Spinal cord (tissue), 10 donors: ENCODE measurements at places on chromosomes 5 and 9.

DNA sequence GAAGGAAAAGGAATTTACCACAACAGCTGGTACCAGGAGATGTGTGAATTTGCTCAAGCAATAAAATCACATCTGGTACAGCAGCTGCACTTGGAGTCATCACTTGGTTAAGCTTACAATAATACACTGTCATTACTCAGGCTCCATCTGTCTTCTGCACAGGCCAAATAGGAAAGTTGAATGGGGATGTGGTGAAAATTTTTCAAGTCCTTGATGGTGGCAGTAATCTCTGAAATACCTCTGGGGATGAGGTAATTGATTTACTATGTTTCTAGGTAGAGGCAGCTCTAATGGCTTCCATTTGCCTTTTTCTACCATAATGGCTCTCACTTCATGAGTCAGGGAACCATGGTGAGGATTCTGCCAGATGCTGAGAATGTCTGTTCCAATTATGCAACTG, 206.8 kb upstream of the ATP10B start:
- no peak overlapping the region for H3K27ac ChIP-seq
- H3K4me3 ChIP-seq, result no peak overlapping the region
- no peaks in the 10 kb centered on the region for H3K4me1 ChIP-seq
- H3K27me3 ChIP-seq, result no peaks in the 10 kb centered on the region
- DNase-seq, result no peak

DNA sequence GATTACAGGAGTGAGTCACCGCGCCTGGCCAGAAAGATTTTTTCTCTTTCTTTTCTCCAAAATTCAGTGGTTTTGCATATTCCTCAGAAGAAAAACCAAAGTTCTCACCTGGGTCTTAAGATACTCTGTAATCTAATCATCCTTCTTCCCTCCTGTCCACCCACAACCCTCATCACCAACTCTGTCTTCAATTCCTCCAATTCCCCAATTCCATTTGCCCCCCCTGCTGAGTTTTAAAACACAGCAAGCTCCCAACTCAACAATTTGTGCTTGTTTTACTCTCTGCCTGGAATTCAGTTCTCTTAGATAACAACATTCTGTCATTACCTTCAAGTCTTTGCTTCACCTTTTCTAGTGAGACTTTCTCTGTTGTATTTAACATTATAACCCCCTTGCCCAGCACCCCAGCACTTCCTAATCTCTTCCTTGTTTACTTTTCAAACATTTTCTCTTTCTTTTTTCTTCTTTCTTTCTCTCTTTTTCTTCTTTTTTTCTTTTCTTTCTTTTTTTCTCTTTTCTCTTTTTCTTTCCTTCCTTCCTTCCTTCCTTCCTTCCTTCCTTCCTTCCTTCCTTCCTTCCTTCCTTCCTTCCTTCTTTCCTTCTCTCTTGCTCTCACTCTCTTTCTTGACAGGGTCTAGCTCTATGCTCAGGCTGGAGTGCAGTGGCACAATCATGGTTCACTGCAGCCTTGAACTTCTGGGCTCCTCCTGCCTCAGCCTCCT, 7.8 kb downstream of the TEX48 start:
- no peak overlapping the region for H3K27ac ChIP-seq
- no peaks in the 10 kb centered on the region for H3K27me3 ChIP-seq
- no peaks in the 10 kb centered on the region for H3K4me1 ChIP-seq
- no peaks in the 10 kb centered on the region for H3K36me3 ChIP-seq
- no peak overlapping the region for H3K4me3 ChIP-seq
- no peak for DNase-seq

DNA sequence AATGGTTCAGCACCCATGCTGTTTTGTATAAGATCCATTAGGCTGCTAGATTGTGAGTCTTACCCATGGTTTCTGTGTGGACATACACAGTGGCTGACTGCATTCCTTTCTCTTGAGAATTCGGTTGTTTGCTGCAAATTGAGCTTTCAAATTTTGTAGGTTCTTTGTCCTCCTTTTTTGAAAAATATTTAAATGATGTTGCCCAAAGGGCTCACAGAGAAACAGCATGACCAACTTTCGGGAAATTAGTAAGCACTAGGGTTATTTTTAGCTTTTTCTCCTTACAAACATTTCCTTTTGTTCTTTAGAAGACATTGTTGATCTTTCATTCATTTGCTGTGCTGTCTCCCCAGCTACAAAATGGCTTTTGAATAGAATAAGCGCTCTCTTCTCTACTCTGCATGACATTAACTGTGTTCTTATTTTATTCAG, 79.4 kb downstream of the NLN start:
- H3K36me3 ChIP-seq, result peaks cover 15% of the 10 kb centered on the region
- no peaks in the 10 kb centered on the region for H3K27me3 ChIP-seq
- DNase-seq, result no peak
- H3K4me3 ChIP-seq, result no peak overlapping the region
- peaks cover 5% of the 10 kb centered on the region for H3K4me1 ChIP-seq

DNA sequence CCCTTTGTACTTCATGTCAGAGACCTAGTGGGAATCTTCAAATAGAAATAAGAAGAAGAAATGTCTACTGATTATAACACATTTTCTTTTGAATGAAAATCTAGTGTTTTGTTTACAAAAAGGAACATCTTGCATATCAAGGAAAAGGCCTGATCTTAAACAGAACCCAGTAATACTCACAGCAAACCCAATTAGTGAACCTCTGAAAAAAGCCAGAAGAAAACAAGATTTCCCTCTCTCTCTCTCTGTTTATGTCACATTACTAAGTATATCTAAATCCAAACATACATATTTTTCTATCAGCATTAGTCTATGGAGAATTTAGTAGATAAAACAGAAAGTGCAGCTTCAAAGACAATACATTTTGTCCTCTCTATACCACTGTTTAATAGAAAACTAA, 457.9 kb downstream of the NR2F1-AS1 start:
- H3K27ac ChIP-seq, result no peak overlapping the region
- DNase-seq, result no peak
- H3K4me3 ChIP-seq, result no peak overlapping the region
- no peaks in the 10 kb centered on the region for H3K4me1 ChIP-seq
- H3K27me3 ChIP-seq, result no peaks in the 10 kb centered on the region

DNA sequence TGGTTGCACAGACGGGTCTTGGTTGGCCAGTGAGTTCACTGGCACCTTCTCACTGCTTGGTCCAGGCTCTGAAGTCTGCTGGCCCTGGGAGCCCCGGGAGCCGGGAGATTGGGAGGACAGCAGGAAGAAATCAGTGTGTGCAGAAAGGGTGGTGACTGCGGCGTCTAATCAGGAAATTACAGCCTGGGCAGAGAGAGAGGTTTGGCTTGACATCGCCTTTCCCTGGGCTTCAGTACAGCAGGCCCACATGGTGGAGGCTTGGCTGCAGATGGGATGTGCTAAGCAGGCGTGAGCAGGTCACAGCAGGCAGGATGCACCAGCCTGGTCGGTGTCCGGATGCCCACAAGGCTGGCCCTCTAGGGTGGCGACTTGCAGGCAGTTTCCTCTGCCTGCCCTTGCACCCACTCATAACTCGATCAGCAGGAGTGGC, 17.2 kb downstream of the PITX1 start:
- no peaks in the 10 kb centered on the region for H3K36me3 ChIP-seq
- H3K4me3 ChIP-seq, result no peak overlapping the region
- no peaks in the 10 kb centered on the region for H3K27me3 ChIP-seq
- DNase-seq, result no peak
- no peak overlapping the region for H3K27ac ChIP-seq
- peaks cover 21% of the 10 kb centered on the region for H3K4me1 ChIP-seq

- no peaks in the 10 kb centered on the region for H3K27me3 ChIP-seq
- peaks cover 8% of the 10 kb centered on the region for H3K36me3 ChIP-seq
- H3K4me3 ChIP-seq, result no peak overlapping the region
- no peak overlapping the region for H3K27ac ChIP-seq
Observed at GRCh38 chr9:135901826-135902225, 5.5 kb downstream of the CAMSAP1 start.

- H3K4me3 ChIP-seq, result no peak overlapping the region
- no peaks in the 10 kb centered on the region for H3K36me3 ChIP-seq
- H3K4me1 ChIP-seq, result peaks cover 21% of the 10 kb centered on the region
- DNase-seq, result no peak
Observed at GRCh38 chr9:134663753-134664415, 22.3 kb downstream of the COL5A1 start.

DNA sequence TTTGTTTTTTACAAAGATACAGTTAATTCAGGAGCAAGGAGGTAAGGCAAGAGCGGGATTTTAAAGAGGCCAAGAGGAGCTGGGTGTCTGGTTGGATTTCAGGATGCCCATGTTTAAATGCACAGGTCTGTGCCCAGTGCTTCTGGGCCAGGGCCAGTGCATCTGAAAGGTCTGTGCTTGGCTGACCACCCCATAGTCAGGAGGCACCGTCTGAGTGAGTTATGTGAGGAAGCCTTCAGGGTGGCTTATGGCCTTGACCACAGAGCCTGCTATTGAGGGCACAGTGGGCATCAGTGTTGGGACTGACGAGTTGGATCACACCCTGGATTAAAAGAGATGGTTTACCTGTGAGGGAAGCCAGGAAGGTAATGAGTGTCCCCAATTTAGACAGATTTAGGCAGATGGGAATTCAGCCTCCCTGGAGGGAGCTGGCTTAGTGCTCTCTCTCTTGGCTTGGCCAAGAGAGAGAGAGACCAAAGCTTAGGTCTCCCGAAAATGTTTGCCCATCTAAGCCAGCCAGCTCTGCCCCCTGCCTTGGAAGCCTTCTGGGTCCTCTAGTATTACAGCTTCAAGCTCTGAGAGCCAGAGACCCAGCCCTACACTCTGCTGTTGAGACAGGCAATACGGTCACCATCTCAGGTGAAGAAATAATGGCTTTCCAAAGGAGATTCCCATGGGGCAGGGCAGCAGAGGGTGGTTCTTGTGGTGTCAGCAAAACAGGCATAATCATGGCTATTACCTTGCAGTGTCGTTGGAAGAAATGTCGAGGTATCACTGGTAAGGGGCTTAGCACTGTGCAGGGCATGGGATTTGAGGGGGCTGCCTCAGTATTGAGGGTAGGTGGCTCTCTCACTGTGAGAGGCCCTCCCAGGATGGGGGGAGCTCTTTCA, 68.6 kb downstream of the RGS3 start:
- H3K27ac ChIP-seq, result no peak overlapping the region
- no peaks in the 10 kb centered on the region for H3K27me3 ChIP-seq
- no peak overlapping the region for H3K4me3 ChIP-seq

- H3K27me3 ChIP-seq, result no peaks in the 10 kb centered on the region
- H3K36me3 ChIP-seq, result no peaks in the 10 kb centered on the region
- H3K27ac ChIP-seq, result no peak overlapping the region
- DNase-seq, result no peak
Observed at GRCh38 chr5:81241001-81241400, 7.9 kb downstream of the CKMT2 start.

DNA sequence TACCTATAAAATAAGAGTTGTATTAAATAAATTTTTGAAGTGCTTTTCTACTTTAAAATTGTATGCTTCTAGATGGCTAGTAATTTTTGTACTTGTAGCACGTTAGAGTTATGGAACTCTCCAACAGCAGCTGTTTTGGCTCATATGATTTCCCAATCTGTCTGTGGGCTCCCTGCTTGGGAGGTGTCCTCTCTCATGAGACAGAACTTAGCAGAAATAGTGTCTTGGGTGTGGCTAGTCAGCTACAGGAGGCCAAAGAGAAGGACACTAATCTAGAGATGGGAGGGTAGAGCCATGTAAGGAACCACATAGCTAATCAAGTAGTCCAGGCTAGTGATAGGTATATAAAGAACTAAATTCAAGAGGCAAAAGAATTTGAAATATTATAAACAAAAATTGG, 78.4 kb upstream of the DAB2 start:
- no peaks in the 10 kb centered on the region for H3K4me1 ChIP-seq
- H3K27me3 ChIP-seq, result no peaks in the 10 kb centered on the region
- H3K27ac ChIP-seq, result no peak overlapping the region
- no peaks in the 10 kb centered on the region for H3K36me3 ChIP-seq
- no peak for DNase-seq

GRCh38 chr5:15021266-15022046, 149.9 kb upstream of the ANKH start:
- no peaks in the 10 kb centered on the region for H3K27me3 ChIP-seq
- no peaks in the 10 kb centered on the region for H3K36me3 ChIP-seq

- H3K4me1 ChIP-seq, result no peaks in the 10 kb centered on the region
- no peak overlapping the region for H3K4me3 ChIP-seq
- no peaks in the 10 kb centered on the region for H3K27me3 ChIP-seq
- DNase-seq, result no peak
- H3K27ac ChIP-seq, result no peak overlapping the region
- peaks cover 5% of the 10 kb centered on the region for H3K36me3 ChIP-seq
Observed at GRCh38 chr9:101592788-101593187, 2.0 kb downstream of the PPP3R2 start.

DNA sequence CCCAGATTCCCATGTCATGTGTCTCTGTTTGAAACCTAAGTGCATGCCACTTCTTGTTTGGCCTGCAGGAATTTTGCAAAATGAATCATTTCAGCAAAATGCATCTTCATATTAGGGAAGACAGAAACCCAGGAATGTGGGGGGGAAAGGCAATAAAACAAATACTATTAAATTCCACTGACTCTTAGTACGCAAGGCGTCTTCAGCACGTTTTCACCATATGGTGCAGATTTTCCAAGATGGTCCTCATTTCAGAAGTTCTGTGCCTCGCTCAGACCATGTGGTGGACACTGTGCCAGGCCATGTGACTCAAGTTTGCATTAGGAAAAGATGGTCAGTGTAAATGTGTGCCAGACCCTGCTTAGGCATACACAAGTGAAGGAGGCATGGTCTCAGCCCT, 184.0 kb downstream of the ACTL7B start:
- no peak overlapping the region for H3K4me3 ChIP-seq
- no peaks in the 10 kb centered on the region for H3K36me3 ChIP-seq
- DNase-seq, result no peak
- H3K4me1 ChIP-seq, result peaks cover 3% of the 10 kb centered on the region

DNA sequence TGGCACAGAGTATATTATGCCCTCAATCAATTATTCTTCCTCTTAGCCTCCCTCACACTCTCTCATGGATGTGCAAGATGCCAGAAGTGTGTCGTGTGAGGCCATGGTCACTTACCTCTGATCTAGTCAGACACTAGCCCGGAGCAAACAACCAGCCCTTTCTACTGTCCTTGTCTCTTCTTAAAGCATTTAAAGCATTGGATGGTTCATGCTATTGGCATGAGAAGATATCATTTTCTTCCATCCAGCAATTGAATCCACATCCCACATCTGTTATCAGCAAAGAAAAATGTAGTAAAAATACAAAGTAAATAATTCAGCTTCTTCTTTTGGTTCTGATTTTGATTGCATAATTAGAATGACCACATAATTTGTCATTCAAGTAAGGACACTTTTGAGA, 267.2 kb upstream of the ACO1 start:
- no peak overlapping the region for H3K27ac ChIP-seq
- no peaks in the 10 kb centered on the region for H3K4me1 ChIP-seq
- no peak overlapping the region for H3K4me3 ChIP-seq
- H3K36me3 ChIP-seq, result no peaks in the 10 kb centered on the region
- H3K27me3 ChIP-seq, result no peaks in the 10 kb centered on the region

GRCh38 chr5:113271745-113272454, 162.9 kb downstream of the TSSK1B start:
- no peak for DNase-seq
- H3K4me1 ChIP-seq, result peaks cover 12% of the 10 kb centered on the region
- H3K27ac ChIP-seq, result no peak overlapping the region
- H3K4me3 ChIP-seq, result no peak overlapping the region
- H3K36me3 ChIP-seq, result no peaks in the 10 kb centered on the region
- H3K27me3 ChIP-seq, result no peaks in the 10 kb centered on the region

- H3K36me3 ChIP-seq, result peaks cover 44% of the 10 kb centered on the region
- no peaks in the 10 kb centered on the region for H3K27me3 ChIP-seq
- peaks cover 8% of the 10 kb centered on the region for H3K4me1 ChIP-seq
- no peak for DNase-seq
- no peak overlapping the region for H3K27ac ChIP-seq
- H3K4me3 ChIP-seq, result no peak overlapping the region
Observed at GRCh38 chr5:176355400-176356178, 6.0 kb downstream of the KIAA1191 start.

- no peak overlapping the region for H3K27ac ChIP-seq
- no peaks in the 10 kb centered on the region for H3K27me3 ChIP-seq
- H3K4me3 ChIP-seq, result no peak overlapping the region
- DNase-seq, result no peak
- H3K36me3 ChIP-seq, result no peaks in the 10 kb centered on the region
- H3K4me1 ChIP-seq, result no peaks in the 10 kb centered on the region
Observed at GRCh38 chr5:80346055-80346454, 26.3 kb downstream of the SPZ1 start.
